Suprapubic skin (tissue), 4 donors: ENCODE measurements at places on chromosomes 1 and 21.
A peak's percentile ranks its signal among the peaks of the same experiment; 100 is the strongest.

DNA sequence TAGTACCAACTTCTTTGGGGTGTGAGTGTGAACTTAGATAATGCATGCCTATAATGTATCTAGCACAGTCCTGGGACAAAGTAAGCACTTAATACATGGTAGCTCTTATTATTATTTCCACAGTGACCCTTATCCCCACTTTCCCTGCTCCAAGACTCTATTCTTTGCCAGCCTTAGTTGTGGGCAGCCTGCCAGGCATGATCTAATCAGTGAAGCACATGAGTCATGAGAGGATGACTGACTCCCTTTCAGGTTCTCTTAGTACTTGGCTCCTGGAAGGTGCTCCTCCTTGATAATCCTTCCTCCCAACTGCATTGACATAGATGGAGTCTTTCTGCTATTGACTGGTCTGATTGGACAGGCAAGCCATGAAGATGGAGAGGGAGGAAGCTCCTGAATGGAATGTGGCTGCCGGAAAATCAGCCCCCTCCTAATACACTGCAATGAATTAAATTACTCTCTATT is 17.4 kb upstream of the GNG12 start:
- DNase-seq, result peak; percentile 86

DNA sequence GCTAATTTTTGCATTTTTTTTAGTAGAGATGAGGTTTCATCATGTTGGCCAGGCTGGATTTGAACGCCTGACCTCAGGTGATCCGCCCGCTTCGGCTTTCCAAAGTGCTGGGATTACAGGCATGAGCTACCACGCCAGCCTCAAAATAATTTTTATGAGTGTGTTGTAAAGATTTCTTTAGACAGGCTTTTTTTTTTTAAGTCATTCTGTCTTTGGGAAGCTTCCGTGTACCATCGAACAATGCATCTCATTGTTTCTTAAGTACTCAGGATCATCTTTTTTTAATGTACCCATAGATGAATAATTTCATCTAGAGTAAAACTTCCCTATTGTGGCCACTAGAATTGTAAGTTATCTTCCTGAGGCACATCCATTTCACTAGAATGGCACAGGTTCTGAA is 19.6 kb upstream of the SDC3 start:
- DNase-seq, result no peak

- no peak for DNase-seq
Observed at GRCh38 chr1:78227705-78228635, 182.2 kb downstream of the GIPC2 start.

DNA sequence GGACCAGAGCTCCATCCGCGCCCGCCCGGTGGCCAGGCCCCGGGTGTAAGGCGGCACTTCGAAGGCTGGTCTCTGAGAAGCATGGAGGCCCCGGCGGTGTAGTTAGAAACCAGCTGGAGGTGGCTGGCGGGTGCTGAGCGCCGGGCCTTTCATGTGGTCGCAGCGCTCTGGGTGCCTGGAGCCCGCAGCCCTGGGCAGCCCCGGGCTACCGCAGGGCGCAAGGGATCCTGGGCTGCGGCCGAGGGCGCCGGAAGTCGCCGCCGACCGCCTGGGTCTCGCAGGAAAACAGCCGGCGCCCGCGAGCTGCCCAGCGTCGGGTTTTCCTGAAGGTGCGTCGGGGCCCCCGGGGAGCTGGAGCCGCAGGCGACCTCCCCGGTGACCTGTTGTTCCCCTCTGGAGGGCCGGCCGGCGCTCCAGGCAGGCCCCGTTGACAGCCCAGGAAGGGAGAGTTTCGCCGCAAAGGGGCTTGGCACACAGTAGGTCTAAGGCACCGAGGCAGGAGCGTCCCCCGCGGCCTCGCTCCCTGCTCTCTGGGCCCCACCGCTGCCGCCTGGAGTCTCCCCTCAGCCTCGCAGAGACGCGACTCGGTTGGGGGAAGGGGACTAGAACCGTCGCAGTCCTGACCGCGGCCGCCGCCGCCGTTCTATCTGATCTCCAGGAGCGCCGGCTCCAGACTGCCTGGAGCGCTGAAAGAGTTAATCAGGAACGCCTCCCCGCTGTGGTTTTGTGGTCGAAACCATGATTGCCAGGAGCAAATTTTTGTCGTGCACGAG is 2.7 kb downstream of the GRHL3 start:
- DNase-seq, result peak; percentile 77

DNA sequence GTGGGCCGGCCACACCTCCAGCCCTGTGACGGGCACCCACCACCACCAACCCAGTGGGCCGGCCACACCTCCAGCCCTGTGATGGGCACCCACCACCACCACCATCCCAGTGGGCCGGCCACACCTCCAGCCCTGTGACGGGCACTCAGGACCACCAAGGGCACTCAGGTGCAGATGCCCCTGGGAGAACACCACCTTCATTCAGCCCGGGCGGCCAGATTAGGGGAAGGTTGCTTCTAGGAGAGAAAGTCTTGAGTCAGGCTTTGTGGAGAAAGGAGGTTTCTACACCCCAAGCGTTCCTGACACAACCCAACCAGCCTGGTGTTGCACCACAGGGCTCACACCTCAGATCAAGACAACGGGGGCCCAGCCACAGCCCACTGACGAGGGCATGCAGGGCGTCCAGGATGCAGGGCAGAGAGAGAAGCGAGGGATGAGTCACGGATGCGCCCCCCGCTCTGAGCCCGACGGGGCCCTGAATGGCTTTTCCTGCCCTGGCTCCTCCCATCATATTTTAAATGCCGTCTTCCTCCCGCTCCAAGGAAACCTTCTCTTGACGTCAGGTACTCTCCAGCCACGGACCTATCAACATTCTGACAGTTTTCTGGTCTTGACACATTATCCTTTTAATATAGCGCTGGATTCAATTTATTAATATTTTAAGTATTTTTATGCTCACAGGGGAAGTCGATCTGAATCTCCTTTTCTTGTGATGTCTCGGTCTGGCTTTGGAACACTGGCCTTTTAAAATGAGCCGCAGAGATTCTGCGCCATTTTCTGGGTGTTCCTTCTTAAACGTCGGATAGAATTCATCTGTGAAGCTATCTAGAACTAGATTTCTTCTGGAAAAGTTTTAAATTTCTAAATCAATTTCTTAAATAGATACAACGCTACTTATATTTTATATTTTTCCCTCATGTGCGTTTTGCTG is 631 bp upstream of the SPATC1L start:
- DNase-seq, result peak; percentile 93

GRCh38 chr1:10031461-10031860 is 1.3 kb upstream of the UBE4B start:
- no peak for DNase-seq

- DNase-seq, result no peak
Observed at GRCh38 chr1:40036574-40036973, 4.0 kb upstream of the CAP1 start.

DNA sequence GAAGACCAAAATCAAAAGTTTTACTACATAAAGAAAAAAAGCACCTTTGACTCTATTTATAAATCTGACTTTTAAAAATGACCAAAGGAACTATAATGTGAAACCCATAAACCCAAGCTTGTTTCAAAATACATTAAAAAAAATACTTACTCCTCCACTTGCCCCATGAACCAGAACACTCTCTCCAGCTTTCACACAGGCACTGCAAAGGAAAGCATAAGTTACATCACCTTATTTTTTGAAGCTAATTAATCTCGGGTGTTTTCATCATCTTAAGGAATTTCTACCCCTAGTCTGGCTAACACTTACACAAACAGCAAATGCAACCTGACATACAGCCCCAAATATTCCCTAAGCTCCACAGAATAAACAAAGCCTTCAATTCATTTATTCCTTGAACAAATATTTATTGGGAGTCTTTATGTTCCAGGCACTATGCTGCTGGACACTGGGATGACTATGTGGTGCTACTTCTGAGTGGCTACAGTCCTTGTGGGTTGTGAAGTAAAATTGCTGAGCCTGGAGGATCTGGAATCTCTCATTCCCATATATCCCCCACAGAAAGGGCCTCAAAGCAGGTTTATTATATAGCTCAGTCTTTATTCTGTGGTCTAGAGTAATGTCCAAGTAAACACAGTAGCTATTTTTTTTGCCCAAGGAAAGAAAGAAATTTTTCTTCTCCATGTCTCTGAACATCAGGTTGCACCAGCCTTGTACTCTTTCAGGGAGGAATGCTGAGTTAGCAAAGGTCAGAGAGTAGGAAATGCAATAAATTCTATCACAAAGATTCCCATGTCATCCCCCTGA is 18.2 kb downstream of the CRYZ start:
- DNase-seq, result no peak

- no peak for DNase-seq
Observed at GRCh38 chr1:204513117-204513716, 3.0 kb upstream of the MDM4 start.

- DNase-seq, result no peak
Observed at GRCh38 chr1:156055281-156056048, 883 bp downstream of the LAMTOR2 start.

DNA sequence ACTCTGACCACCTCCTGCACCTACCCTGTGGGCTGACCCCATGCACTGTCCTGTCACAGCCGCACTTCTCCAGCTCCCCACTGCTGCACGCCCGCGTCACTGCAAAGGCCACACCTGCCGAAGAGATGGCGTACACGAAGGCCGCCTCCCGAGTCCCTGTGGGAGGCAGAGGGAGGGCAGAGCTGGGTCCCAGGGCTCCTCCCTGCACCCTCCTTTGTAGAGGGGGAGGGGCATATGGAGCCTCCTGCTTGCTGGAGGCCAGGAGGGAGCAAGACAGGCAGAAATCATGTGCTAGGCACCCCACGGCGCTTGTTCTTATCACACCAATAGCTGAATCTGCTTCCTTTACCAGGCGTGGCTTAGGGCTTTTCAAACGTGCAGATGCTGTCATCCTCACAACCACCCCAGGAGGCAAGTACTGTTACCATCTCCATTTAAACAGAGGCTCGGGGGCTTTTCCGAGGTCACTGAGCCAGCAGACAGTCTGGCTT is 21.4 kb downstream of the WNT4 start:
- DNase-seq, result no peak

- DNase-seq, result no peak
Observed at GRCh38 chr1:227741166-227741870, 6.1 kb downstream of the SNAP47 start.

DNA sequence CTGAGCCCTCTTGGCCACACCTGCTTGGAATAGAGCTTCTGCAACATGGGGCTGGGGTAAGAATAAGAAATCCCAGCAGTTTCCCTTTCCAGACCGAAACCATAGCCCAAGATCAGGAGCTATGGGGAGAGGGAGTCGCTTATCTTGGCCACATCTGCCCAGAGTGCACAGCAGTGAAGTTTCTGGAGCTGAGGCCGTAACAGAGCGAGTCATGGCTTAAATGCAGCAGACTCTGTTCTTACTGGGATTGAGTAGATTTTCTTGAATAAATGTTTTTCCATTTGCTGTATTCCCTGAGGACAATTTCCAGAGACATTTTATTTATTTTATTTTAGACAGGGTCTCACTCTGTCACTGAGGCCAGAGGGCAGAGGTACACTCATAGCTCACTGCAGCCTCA is 33.5 kb downstream of the CFAP57 start:
- no peak for DNase-seq

GRCh38 chr1:235259133-235259778 is 68.7 kb downstream of the ARID4B start:
- no peak for DNase-seq

- DNase-seq, result peak; percentile 79
Observed at GRCh38 chr1:28668956-28669723, 556 bp downstream of the GMEB1 start.

- no peak for DNase-seq
Observed at GRCh38 chr1:61190618-61191432, 108.5 kb downstream of the NFIA start.

GRCh38 chr21:38958940-38959691 is 153.4 kb downstream of the ETS2 start:
- DNase-seq, result no peak

GRCh38 chr1:28853093-28853742 is 41.2 kb downstream of the OPRD1 start:
- no peak for DNase-seq

GRCh38 chr1:43550598-43551246 is 20.0 kb downstream of the PTPRF start:
- DNase-seq, result no peak

DNA sequence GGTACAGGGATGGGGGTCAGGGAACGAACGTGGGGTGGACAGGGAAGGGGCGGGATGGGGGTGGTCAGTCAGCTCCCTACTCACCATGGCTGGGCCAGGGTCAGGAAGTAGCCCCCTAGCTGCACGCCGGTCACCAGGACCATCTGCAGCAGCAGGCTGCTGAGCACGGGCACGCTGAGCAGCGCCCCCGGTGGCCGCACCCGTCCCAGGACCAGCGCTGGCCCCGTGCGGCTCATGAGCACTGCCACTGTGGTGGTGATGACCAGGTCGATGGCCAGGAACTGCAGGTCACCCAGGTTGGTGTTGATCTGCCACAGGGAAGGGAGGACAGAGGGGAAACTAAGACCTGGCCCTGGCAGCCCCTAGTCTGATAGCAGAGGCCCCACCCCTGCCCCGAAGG is 6.5 kb upstream of the MFAP2 start:
- no peak for DNase-seq

DNA sequence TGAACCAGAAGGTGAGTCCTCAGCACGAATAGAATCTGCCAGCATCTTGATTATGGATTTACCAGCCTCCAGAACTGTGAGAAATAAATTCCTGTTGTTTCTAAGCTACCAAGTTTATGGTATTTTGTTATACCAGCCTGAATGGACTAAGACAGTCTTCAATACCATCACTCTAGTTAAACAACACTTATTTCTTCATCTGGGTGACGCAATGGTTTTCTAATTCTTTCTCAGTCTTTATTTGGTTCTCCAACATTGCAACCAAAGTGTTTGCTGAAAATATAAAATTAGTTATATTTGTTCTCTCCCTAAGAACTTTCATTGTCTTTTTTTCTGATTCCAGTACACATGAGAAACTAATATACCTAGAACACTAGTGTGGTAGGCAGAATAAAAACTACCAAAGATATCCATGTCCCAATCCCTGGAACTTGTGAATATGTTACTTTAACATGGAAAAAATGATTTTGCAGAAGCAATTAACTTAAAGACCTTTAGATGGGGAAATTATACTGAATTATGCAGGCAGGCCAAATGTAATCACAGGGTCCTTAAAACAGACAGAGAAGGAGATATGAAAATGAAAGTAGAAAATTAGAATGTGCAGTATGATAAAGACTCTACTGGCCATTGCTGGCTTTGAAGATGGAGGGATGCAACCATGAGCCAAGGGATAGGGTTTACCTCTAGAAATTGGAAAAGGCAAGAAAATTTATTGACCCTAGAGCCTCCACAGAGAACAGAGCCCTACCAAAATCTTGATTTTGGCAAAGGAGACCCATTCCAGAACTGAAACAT is 1115.1 kb downstream of the PLA2G4A start:
- DNase-seq, result no peak
